ENCODE measurements at places on chromosomes 2 and 18.

DNA sequence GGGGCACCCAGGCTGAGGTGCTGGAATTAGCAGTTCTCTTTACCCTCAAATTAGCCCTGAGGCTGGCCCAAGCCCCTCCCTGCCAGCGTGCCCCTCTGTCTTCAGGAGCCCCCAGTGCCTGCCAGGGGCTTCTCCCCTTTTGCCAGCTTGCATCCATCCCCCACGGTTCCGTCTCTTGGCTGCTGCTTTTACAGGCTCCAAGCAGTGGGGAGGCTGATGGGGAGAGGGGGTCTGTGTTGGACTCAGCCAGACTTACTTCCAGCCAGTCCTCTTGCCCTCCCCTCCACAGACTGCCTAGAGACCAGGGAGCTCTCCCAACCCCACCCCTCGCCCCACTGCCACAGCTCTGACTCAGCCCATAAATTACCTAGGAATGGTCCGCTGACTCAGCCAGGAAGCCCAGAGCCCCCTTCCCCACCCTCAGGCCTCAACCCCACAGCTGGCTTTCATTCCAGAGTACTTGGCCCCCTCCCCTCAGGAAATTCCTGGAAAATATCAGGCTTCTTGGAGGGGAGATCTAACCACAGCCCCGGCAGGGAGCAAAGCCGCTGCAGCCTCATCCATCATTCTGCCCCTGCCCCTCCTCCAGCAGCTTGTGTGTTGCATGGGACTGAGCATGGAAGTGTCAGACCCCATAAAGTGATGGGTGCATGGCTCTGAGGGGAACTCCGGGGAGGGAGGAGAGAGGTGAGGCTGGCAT lies 184.6 kb downstream of the ZFP36L2 start:
- peak; percentile 88 for DNase-seq

GRCh38 chr2:228367356-228367755 lies 185.9 kb upstream of the SPHKAP start:
- DNase-seq, result no peak

DNA sequence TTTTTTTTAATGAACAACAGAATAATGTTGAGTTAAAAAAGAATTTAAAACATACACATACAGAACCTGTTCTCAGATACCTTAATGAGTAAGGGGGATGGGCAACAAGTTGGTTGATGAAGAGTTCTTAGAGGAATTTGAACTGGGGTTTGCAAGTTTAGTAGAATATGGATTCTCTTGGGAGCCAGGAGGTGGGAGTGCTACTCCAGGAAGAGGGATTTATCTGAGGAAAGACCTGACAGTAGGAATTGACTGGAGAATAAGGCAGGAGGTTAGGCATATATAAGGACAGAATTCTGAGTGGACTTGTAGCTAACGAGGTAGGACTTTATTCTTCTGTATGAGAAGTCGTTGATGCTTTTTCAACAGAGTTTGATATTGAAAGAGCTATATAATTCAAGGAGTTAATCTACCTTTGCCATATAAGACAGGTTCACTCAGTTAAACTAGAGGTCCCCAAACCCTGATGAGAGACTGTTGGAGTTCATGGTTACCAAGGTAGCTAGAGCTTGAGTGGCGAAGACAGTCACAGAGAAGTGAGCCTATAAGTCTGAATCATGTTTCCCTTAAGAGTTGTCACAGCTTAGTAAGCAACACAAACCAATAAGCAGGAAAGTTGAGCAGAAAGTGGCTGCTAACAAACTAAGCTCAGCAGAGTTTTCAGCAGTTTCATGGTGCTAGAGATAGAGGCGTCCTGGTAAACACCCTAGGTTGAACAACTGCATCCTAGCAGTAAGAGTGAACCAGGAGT lies 88.2 kb downstream of the NCOA1 start:
- DNase-seq, result no peak

GRCh38 chr18:43665105-43665788 lies 388.0 kb upstream of the SYT4 start:
- DNase-seq, result peak; percentile 81

- no peak for DNase-seq
Measured at GRCh38 chr18:76255070-76255683, 239.9 kb downstream of the ZNF516 start.

- no peak for DNase-seq
Measured at GRCh38 chr18:5673616-5674015, 129.8 kb upstream of the EPB41L3 start.

DNA sequence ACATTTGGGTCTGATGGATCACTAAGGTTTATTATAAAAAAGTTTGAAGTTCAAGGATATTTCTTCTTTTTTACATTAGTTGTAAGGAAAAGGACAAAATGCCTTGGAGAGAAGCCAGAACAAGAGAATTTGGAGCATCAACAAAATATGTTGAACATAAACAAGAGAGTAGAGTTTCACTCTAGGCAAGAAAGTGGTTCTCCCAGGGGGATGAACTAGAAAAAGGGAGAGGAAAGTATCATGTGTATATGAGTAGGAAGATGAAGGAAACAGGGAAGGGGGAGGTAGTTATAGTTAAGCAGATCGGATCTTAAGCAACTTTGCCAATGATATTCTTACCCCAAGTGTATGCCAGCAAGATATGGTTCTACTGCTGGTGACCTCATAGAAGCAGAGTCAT lies 63.8 kb upstream of the GALNT3 start:
- DNase-seq, result no peak

GRCh38 chr2:30681022-30681421 lies 126.2 kb downstream of the CAPN13 start:
- no peak for DNase-seq

DNA sequence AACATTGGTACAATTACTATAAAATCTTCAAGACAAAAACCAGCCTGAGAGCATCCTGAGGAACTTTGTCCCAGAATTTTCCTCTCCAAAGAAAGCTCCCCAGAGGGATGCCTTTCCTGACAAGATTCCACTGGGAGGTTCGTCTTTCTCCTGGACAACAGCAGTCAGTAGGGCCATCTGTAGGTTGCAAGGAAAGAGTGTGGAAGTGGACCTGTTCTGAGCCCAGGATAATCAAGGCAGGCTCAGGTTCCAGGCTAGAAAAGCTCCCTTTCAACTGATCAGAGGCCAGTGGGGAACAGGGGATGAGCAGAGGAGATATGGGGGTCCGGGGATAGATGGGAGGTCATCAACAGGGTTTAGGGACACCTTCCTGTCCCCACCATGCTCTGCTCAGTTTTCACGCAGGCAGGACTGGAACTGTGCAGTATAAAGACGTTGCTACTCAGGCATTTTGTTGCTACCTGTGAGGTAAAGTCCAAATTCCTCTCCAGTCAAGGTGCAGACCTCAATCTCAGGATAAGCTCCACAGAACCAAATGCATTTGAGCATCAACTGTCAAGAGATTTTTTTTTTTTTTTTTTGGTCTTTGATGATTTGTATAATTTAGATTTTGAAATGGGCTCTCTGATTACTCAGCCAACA lies 126.2 kb downstream of the STRN start:
- DNase-seq, result no peak

GRCh38 chr18:46810481-46811000 lies 53.7 kb upstream of the ST8SIA5 start:
- no peak for DNase-seq

- DNase-seq, result no peak
Measured at GRCh38 chr18:44835703-44836102, 155.0 kb downstream of the SETBP1 start.

All from mammary epithelial cell (primary cell).